ENCODE measurements at places on chromosomes 2 and 18.
A peak's percentile ranks its signal among the peaks of the same experiment; 100 is the strongest.

DNA sequence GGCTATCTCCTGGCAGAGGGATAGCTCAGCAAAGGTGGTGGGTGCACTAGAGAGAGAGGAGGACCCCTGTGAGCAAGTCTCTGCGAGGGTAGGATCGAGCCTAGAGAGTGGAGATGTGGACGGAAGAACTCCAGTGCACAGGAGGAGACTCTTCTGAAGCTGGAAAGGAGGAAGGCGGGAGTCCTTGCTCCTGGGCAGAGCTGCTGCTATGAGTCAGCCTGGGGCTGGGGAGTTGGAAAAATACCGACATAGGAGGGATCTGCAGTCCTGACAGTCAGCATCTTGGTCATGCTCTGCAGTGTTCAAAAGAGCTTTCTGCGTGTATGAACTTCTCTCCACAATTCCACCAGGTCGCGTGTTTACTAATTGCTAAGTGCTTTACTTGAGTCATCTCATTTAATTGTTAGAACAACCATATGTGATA is 233.8 kb downstream of the LDLRAD4 start:
- DNase-seq = no peak

DNA sequence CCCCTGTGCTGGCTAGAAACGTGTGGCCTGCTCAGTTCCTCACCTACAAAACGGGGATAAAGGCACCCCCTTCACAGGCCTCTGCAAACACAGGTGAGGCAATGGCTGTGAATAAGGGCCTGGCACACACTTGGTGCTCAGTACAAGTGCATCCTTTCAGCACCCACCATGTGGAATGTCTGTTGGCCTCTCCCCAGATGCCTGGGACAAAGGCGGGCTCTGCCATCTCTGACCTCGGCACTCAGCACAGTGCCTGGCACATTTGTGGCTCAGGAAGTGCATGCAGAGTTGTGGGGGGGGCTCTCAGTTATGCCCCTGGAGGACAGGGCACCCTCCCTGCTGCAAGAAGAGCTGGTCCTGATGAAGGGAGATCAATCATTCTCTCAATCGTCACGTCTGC is 224.6 kb upstream of the RAB6C start:
- no peak for DNase-seq

- DNase-seq = no peak
Observed at GRCh38 chr2:22604136-22604535, 780.8 kb upstream of the KLHL29 start.

DNA sequence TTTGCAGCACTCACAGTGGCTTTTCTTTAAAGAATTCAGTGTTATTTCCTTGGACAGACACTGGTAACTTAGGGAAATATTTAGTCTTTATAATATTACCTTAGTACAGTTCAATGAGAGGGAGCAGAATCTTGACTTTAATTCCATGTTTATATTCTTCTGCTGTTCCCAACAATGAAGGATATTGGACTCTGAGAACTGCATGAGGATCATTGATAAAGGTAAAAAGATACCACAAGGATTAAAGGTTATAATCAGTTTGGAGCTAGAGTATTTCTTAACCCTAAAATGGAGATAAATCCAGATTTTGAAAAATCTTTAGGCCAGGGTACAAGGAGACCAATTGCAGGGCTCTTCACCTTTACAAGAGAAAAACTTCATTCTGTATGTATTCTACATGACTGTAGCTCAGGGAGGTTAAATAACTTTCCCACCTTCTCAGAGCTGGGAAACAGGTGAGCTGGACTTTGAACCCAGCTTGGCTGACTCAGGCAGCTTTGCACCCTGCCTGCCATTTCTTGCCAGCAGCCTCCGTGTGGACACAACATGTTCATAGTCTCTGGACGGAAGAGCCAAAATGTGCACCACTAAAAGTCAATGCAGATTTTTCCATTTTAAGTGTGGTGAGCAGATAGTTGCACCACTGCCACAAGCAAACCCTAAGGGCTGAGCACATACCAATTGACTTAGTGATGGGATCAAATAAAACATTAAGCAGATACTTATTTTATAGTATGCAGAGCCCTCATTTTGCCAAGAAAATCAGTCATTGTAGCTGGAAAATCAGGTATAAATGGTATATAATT is 26.7 kb downstream of the UPP2 start:
- no peak for DNase-seq

DNA sequence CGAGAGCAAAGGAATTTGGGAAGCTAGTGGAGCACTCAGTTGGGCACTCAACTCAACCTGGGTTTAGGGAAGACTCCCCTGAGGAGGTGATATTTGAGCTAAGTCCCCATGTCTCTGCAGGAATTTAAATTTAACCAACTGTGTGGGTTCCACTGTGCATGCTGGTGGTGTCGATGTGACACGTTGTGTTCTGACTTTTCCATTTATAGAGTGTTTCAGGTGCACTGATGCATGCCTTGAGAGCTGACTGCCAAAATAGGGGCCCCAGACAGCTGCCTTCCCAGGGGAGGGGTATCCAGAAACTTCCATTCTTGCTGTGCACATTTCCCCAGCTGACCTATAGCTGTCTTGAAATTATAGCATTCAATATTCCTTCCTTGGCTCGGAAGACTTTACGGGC is 63.7 kb upstream of the BCL2L11 start:
- DNase-seq = no peak

DNA sequence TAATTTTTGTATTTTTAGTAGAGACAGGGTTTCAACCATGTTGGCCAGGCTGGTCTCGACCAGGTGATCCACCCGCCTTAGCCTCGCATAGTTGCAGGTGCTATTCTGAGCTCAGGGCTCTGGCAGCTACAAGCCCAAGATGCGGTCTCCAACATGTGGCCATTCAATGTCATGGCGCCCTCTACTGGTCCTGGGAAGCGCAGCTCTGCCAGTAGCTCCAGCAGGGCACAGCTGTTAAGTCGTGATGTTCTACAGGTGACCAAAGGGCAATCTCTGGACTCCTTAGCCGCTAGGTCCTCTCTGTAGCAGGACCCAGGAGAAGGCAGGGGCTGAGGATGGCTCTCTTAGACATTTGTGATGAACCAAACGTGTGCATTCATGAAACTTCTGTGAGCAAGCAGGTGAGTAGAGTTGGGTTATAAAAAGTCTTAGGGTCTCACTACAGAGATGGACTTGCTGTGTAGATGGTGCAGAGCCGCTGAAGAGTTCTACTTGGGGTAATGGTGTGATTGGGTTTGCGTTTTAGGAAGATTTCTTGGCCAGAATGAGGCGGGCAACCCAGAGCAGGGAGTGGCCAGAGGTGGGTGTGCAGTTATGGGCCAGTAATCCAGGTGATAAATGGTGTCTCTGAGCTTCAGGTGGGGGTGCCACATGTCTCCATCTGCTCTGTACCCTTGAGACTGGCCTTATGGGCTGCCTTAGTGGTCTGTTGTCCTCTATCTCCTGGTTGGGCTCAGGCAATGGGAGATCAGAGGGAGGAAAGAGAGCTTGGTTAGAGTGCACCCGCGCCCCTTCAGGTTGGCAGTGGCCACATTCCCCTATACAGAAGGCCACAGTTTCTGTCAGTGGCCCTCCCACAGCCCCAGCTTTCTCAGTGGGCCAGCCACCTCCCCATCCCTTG is 31.0 kb downstream of the IL37 start:
- peak; percentile 52 for DNase-seq

DNA sequence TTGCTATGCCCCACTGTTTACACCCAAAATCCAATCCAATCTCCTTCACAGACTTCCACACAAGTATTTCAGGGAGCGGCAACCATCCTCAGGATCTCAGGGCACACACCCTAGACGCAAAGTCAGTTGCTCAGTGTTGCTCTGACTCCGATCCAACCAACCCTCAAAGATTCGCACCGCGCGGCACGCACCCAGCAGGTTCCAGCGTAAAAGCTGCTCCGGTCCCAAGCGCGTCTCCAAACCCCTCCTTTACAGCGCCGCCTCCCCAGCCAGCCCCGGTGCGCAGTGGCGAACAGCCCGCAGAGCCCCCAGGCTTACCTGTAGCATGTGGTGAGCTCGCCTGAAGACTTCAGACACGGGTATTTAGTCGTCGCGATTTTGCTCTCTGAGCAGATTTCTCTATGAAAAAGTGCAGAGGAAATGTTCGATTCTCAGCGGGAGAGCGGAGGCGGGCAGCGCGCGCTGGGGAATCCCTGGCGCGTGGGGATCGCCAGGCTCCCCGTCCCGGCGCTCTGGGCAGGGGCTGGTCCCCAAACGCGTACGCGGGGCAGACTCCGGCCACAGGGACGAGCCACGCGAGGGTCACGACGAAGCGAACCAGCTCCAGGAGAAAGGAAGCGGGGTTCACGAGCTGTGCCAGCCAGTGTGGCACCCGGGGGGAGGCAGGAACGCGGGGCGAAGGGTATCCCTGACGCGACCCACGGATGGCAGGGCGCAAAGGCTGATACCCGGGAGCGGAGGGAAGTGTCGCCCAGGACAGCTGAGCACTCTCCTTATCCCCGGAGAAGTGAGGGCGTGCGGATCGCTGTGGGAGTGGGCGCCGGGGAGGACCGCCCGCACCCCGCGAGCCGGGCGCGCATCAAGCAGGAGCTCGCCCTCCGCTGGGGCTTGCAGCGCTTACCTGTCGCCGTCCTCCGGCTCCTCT is 650 bp downstream of the CCBE1 start:
- no peak for DNase-seq

DNA sequence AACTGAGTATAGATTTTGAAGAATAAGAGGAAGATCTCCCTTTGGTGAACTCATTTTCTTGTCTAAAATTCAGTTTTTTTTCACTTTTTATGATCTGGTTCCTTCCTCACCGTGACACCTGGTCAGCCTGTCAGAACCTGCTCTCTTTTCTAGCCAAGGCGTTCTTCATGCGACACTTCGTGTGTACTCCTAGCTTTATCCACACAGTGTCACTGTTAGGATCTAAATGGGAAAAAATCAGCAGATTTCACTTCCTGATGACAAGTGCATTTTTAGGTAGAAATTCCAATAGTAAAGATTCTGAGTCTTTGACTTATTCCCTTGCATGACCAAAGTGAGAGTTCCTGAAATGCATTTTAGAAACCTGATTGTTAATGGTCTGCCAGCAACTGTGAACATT is 89.8 kb downstream of the KLHL14 start:
- DNase-seq = no peak

DNA sequence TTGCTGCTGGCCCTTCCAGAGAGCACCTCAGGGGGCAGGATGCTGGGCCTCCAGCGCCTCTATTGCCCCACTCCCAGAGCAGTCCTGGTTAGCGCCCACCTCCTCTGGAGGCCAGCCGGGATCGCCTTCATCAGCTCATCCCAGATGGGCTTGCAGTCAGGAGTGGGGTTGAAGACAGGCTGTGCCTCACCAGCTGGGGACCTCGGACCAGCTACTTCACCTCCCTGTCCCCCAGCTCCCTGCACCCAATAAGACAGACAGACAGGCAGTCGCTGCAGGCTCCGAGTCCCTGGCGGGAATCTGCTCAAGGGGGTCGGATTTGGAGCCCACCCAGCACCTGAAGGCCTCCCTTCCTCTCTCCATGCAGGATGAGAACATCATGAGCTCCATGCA is 18.9 kb upstream of the FAHD2A start:
- no peak for DNase-seq

DNA sequence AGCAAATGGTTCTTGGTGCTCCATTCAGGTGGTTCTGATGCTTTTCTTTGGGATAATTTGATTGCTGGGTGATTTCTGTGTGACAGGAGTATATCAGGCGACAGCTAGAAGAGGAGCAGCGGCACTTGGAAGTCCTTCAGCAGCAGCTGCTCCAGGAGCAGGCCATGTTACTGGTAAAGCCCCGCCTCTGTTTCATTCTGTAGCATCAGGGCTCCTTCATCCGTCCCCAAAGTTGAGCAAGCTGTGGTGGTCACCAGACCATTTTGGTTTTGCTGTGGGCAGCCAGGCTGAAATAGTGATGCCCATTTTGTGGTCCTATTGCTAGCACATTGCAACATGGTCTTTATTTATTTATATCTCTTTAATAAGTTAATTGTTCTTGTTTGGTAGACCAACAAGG is 132.8 kb upstream of the IL1R2 start:
- DNase-seq = no peak

DNA sequence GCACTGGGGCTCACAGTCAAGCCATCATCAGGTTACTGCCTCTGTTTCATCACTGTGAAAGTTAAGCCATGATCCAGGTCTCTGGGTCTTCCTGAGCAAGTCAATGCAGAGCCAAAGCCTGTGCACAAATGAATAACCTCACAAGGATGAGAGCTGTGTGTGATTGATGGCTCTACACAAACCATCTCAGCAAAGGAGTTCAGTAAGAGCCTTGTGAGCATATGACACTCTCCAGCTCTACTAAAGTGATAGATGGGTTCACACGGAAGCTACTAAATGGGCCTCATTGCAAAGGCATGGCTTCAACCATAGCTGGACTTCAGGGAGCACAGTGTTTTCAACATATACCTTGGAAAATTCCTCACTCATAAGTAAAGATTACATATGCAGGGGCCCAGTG is 101.5 kb downstream of the AFF3 start:
- no peak for DNase-seq

DNA sequence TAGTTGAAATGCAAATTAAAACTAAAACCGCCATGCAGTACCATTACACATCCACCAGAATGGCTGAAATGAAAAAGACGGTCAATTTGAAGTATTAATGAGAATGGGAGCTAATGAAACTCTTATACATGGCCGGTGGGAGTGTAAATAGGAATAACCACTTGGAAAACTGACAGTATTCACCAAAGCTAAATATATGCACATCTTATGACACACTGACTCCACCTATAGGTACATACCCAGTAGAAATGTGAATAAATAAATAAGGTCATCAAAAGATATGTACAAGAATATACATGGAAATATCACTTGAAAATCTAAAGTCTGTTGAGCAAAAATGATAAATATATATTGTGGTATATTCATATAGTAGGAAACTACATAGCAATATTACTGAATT is 57.7 kb downstream of the CWC22 start:
- DNase-seq = no peak

DNA sequence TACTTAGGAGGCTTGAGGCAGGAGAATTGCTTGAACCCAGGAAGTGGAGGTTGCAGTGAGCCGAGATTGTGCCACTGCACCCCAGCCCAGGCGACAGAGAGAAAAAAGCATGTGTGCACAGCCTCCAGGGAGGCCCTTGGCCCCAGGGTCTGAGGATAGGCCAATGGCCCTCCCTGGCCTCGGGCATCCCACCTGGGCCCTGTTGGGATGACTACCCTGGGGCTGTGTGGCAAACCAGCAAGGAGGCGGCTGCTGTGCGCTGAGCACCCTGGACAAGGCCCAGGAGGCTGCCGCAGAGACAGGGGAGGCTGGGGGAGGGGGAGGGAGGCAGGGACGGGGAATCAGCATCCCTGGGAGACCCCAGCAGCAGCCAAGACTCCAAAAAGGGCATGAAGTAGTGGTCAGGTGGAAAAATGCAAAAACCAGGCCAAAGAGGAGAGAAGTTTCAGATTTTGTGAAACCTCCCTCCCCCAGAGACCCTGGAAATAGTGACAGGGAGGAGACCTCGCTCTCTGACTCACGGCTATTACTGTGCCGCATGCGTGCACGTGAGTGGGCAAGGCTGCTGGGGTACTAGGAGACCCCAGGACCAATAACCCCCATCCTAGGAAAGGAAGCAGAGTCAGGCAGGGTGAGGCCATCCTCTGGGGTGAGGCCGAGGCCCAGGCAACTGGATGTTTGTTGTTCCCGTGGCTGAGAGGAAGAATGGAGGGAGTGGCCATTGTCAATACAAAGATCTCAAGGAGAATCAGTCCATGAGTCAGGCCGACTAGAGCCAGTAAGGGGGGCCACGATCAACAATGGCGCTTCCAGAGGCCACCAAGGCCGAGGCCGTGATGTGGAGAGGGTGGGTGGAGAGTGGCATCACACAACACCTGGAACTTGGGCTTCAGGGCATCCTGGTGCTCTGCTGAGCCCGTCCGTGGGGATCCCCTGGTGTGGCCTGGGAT is 16.0 kb upstream of the B3GNT7 start:
- no peak for DNase-seq

GRCh38 chr2:12930391-12930790 is 213.7 kb downstream of the TRIB2 start:
- no peak for DNase-seq

- DNase-seq = no peak
Observed at GRCh38 chr2:173165443-173166238, 90.0 kb downstream of the MAP3K20 start.
